ENCODE measurements at places on chromosomes 6 and 20.

- DNase-seq, result no peak
Observed at GRCh38 chr6:34955442-34955841, 66.4 kb downstream of the ANKS1A start.

DNA sequence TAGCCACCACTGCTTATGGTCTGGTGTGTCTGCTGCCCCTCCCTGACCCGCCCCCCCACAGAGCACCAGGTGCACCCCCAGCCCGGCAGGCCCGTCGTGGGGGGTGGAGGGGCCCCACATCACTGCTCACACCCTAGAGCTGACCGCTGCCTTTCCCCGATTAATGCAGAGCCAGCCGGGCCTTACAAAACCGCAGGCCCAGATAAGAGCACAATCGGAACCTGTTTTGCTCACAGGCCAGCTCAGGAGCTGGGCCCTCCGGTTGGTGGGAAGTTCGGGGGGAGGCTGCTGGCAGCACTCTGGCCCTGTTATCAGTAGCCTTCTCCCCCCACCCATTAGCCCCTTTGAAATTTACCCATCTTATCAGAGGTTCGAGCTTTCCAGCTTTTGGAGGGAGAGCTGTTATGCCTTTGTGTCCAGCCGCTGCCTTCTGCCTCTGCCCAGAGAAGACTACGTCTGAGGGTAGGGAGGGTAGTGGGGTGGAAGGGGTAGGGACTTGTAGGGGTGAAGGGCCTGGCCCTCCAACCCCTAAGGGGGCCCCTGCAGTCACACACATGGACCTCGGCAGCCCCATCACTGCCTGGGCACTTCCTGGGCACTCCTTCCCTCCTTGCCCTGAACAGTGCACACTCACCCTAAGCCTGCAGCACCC is 6.9 kb upstream of the SPDEF start:
- DNase-seq, result no peak

DNA sequence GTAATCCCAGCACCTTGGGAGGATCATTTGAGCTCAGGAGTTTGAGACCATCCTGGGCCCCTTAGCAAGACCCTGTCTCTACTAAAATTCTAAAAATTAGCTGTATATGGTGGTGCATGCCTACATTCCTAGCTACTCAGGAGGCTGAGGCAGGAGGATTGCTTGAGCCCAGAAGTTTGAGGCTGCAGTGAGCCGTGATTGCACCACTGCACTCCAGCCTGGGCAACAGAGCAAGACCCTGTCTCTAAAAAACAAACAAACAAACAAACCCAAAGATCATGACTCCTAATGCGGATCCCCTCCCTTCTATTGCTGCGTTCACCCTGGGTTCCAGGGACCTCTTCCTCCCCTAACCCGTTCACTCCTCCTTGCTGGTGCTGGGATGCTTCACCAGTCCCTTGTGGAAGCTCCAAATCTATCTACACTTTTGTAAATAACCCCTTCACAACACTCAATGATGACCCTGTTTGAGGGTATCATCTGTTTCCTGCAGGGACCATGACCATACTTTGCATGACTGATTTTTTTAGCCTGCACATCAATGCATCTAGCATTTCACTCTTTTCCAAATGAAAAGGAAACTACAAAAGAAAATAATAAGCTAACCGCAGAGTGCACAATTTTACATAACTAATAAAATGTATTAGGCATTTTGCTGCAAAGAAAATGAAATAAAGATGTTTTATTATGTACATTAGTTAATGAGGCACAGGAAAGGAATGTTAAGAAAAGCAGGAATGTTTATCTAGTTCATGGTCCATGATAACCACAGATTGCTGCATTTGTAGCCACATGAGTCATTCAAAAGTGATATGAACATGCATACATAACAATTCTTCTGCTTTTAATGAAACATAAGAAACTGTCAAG is 30.5 kb upstream of the IPCEF1 start:
- DNase-seq, result no peak

- no peak for DNase-seq
Observed at GRCh38 chr6:36563928-36564284, 16.6 kb upstream of the STK38 start.

DNA sequence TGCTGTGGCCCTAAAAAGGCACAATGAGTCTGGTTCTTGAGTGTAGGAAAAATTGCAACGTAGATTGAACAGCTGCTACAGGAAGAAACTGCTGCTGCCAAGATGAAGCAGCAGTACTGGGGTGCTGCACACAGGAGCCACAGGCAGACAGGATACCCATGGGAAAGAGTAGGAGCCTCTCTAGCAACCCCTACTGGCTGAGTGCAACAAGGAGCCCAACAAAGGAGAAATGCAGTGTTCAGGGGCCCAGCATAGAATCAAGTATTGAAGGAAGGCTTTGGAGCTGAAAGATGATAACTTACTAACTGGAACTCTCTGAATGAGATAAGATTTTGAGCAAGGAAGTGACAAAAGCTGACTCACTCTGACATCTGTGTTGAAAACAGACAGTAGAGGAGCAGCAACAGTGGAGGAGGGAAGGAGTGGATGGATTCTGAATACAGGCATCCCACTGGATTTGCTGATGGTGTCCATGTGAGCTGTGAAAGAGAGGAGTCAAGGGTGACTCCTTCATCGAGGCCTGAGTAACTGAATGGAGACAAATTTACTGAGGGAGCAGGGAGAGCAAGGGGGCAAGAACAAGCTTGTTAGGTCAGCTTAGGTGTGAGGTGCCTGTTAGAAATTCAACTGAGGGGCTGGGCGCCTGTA is 534.7 kb upstream of the JARID2 start:
- DNase-seq, result no peak

DNA sequence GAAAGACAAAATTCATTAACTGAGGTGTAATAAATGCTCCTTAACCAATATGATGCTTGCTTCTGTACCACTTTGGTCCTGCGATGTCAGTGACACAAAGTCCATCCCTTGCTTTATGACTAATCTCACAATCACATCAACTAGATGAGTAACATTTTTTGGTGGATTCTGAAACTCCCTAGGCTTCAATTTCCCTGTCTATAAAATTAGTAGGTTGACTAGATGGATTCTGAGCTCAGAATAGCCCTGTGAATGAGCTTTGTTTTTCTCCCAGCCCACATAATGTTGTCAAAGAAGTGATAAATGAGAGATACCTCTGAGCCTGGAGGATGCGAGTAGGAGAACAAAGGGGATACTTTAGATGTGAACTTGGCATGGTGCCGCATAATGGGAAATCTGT is 9.1 kb downstream of the TXLNB start:
- no peak for DNase-seq

- no peak for DNase-seq
Observed at GRCh38 chr6:73299151-73299971, 36.4 kb upstream of the KHDC1 start.

DNA sequence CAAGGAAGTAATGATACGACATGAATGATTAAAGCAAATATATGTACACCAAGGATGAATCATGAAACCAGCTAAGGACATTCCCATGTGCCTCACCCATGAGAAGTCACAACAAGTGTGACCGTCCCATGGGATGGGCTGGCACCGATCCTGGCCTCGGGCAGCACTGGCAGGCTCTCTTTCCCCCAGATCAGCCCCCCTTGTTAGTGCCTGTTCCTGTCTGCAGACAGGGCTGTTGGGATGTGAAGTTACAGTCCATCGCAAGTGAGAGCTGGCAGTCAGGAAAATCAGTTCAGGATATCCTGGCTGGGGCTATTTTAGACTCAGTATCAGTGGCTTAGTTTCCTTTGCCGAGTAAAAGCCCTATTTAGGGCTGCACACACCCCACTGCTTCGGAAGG is 129.2 kb upstream of the SNX9 start:
- no peak for DNase-seq

- no peak for DNase-seq
Observed at GRCh38 chr20:34773726-34774125, 51.7 kb downstream of the NCOA6 start.

- DNase-seq, result no peak
Observed at GRCh38 chr6:158471339-158471738, 88.6 kb upstream of the TMEM181 start.

- no peak for DNase-seq
Observed at GRCh38 chr20:24610341-24611115, 141.1 kb downstream of the SYNDIG1 start.

- no peak for DNase-seq
Observed at GRCh38 chr6:75266716-75267291, 17.8 kb downstream of the TMEM30A start.

DNA sequence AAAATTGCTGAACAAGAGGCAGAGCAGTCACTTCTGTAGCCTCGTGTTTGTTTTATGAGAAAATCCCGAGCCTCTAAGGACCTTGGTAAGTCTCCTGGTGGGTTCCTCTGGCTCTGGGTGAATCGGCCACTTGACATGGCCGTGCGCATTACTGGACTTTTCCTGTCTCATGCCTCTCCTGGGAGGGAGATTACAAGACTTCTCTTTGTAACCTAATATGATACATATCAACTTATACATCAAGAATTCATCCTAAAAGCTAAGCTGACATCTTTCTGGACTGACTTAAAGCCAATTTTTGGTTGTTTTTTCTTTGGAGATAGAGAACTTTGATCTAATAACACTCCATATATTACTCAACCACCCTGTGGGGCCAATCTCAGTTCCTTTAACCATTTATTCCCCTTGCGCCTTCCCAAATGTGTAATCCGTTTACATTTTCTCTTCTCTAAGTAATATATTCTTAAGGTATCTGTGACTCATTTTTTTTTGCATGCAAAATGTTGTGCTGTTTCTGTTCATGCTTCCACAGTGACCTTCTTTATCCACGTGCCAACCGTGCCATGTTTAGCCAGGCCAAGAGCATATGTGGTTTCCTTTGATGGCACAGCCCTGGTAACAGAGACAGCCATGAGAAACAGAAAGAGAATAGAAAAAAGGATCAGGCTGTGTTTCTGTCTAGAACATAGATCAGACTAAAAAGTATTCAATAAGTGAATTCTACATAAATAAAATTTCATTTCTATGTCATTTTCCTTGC is 47.5 kb upstream of the JAG1 start:
- no peak for DNase-seq

DNA sequence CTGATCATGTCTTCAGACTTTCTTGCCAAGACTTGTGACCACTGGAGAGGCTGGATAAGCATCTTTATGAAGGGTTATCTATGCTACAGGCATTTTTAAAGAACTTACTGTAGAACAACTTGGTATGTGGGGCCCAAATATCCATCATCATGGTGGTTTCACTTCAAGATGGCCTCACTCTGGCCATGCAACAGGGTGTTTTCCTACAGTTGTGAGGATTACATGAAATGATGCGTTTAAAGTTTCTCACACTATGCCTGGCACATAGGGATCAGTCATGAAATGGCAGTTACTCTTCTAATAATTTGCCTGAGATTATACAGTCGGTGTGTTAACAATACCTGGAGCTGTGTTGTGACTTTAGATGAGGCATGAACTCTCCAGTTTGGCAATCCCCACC is 13.0 kb downstream of the SLC2A10 start:
- DNase-seq, result no peak

GRCh38 chr6:158206740-158207421 is 38.7 kb downstream of the GTF2H5 start:
- DNase-seq, result no peak

DNA sequence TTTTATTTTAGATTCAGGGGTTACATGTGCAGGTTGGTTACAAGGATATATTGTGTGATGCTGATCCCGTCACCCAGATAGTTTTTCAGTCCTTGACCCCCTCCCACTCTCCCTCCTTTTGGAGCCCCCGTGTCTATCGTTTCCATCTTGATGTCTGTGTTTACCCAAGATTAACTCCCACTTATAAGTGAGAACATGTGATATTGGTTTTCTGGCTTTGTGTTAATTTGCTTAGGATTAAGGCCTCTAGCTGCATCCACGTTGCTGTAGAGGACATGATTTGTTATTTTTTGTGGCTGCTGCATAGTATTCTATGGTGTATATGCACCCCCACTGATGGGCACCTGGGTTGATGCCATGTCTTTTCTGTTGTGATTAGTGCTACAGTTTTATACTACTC is 178.6 kb downstream of the PLCB1 start:
- no peak for DNase-seq

DNA sequence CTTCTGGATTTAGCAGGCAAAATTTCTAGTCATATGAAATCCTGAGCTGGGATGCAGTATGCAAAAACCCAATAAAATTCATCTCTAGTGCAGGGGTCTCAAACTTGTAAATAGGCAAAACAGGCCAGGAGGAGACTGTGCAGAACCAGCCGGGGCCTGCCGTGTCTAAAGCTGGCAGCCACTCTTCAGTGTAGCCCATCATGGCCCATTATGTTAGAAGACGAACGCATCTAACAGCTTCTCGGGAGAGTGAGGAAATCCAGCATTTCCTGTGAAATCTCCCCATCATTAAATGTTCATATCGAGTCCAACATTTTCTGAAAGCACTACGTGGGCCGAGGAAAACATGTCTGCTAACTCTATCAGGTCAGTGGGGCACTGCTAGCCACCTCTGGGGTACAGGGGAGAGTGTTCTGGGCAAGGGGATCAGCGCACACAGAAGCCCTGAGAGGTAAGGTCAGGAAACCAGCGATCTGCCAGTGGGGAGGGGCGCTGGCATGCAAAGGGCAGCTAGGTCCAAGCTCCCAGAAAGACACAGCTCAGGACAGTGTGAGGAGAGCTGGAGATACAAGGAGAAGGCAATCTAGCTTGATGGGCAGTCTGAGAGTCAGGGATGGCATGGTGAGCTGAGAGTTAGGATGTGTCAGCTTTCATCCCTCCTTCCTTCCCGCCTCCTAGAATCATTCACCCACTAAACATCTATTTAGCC is 144.2 kb downstream of the PREX1 start:
- DNase-seq, result no peak

DNA sequence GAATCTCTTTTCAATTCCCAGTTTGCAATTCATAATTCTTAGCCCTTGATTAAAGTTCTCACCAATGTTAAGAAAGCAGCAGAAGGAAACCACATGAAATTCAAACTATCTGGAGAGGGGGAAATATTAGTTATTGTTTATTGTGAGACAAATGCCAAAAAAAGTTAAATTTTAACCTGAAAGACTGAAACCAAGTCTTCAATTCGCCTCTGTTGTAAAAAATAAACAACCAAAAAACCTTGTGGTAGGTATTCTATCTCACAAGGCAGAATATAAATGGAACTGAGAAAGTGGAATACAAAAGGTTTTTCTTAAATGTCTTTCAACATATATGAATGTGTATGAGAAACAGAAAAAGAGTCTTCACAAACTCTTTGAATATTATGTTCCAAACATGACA is 24.8 kb downstream of the TMX4 start:
- DNase-seq, result no peak

- DNase-seq, result no peak
Observed at GRCh38 chr6:162343936-162344645, 383.5 kb downstream of the PRKN start.
